ENCODE measurements at places on chromosomes 11 and 22.

DNA sequence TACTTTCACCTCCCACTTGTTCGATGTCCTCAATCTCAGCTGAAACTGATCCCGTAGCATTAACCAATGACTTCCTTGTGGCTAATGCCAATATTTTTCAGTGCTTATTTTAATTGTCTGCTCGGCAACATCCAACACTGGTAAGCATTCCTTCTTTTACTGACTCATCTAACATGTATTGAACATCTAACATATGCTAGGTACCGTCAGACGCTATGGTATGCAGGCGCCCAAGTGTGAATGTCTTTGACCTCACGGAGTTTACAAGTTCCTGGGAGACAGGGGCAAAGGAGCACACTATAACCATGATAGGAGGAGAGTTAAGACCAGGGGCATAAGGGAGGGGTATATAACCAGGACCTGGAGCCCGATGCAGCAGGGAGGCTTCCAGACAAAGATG lies 1.7 kb downstream of the BRMS1 start:
- no peak for DNase-seq

- DNase-seq, result no peak
Observed at GRCh38 chr11:119509282-119509841, 86.4 kb upstream of the THY1 start.

DNA sequence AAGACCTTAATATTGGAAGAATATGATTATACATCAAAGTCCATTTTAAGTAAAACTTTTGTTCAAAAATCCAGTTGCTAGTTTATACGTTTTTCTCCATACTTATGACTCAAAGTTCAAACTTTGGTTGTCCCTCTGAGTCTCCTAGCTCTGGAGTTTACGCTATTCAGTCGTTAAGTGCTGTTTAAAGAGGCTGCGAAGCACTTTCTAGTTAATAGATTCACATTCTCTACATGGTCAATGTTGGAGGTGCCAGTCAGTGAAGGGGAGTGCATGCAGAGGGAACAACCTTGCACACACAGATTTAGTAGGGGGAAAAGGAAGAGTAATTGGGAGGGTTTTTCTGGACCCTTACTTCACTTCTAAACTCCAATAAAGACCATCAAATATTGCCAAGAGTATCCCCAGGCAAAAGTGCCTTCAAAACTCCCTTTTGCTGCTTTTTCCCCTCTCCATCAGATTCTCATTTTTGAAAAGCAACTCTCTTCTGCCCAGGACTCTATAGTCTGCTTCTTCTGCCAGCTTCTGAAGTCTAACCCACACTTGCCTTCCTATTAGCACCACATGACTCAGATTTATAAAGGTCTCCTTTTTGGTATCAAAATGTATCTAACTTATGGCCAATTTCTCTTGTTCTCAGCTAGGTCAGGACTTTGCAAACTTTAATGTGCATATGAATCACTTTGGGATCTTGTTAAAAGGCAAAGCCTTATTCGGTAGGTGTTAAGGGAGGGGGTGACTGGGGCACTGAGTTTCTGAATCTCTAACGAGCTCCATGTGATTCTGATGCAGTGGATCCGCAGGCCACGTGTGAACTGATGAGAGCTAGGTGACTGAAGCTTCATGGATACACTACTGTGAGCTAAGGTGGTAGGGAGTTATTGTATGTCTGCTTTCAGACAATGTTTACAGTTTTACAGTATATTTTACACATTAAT lies 96.2 kb upstream of the MTMR2 start:
- no peak for DNase-seq

DNA sequence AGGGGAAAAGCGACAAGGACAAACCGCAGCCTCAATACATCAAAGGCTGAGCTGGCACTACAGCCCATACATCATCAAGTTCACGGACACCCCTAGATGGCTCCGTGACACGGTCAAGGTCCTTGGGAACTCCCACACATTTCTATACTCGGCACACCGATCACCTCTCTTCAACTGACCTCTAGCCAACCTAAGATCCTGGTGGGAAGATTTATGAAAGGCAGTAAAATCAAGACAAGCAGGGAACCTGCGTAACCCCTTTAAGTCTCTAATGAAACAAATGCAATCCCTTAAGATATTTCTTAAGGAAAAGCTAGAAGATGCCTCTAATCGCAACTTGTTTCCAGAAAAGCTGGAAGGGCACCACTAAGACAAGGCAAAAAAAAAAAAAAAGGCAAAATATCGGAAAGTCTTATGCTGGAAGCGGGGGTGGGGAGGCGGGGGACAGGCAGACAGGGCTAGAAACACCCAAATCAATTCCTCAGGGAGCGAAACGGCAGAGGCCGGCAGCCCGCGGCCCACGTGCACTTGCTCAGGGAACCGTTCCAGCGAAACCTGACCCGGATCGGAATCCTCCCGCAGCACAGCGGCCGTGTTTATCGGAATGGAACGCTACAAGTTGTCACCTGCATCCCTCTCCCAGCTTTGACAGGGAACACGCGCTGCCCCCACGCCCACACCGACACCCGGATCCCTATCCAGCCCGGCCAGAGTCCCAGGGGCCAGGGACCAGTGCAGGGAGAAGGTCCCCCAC lies 1.4 kb downstream of the ARHGAP20 start:
- DNase-seq, result no peak

DNA sequence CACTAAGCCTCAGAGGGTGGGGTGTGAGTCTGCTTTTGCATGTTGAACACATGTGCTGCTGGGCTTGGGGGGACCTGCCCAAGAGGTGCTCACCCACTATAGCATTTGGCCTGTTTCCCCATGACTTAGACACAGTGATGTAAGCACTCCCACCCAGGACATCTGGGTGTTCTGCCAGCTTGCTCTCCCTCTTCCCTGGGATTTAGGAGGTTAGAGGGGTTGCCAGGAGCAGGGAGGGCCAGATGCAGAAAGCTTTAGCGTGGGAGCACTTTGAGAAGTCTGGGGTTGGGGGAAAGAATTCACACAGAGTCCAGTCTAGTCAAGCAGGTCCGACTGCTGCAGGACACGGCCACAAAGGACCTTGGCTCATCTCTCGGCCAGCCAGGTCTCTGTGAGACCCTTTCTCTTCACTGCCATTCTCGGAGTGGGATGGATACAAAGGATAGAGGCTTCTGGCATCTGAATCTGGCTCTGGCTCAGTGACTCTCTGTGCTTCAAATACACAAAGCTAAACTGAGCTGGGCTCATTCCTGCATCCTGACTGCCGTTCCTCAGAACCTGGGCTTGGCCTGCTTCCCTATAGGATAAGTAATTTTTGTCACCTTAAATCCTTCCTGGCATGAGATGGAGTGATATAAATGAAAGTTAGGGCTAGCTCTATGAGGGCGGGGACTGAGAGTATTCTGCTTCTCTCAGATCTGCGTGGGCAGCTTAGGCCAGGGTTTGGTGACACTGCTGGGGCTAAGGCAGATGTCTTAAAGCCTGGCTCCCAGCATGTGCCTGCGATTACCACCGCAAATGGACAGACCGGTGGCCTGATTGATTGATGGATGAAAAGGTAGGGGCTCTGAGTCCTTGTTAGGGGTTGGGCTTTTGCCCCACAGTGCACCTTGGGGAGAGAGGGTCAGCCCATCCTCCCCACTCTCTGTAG lies 14.5 kb downstream of the USP2 start:
- no peak for DNase-seq

- no peak for DNase-seq
Observed at GRCh38 chr11:81840380-81840779, 893.3 kb downstream of the FAM181B start.

DNA sequence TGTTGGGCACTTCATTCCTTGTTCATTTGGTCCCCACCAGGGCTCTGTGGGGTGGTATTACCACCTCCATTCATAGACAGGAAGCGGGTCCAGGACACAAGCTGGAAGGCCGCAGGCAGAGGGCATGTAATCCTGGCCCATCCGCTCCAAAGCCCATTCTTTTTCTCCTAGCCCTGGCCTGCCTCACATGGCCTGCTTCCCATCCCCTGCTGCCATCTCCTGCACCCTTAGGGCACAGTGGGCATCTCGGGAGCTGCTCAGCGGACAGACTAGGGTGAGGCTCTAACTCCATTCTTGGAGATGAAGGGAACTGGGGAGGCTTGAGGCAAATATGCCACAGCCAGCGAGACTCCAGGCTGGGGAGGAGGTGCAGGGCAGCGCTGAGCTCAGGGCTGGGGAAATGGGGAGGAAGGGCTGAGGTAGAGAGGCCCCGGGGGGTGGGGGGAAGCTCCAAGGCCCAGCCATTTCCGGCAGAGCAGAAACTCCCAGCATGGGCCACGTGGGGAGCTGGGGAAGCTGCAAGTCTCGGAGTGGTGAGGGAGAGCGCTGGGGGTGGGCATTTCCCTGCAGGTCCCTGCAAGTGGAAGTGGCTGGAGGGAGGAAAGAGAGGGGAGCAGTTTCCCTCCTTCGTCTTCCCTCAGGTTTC lies 14.3 kb upstream of the BCL9L start:
- DNase-seq, result peak; percentile 63

GRCh38 chr11:132942611-132943356 lies 589.5 kb downstream of the OPCML start:
- DNase-seq, result no peak

GRCh38 chr11:41281131-41281742 lies 178.2 kb downstream of the LRRC4C start:
- DNase-seq, result no peak

DNA sequence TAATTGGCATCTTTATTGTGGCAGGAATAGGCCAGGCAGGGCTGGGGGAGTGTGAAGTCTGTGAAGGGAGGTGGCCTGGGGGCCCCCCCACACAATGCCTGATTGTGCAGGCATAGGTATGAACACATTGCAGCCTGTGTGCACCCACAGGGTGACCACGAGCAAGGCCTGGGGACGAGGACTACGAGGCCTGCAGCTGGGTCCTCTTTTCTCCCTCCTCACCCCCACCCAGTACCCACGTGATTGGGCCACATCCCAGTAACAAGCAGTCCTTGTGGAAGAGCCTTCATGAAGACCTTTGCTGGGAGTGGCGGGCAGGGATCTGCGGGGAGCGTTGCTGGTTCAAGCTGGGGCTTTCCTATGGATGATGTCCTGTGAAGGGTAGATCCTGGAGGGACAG lies 29.3 kb downstream of the ZBTB16 start:
- no peak for DNase-seq

DNA sequence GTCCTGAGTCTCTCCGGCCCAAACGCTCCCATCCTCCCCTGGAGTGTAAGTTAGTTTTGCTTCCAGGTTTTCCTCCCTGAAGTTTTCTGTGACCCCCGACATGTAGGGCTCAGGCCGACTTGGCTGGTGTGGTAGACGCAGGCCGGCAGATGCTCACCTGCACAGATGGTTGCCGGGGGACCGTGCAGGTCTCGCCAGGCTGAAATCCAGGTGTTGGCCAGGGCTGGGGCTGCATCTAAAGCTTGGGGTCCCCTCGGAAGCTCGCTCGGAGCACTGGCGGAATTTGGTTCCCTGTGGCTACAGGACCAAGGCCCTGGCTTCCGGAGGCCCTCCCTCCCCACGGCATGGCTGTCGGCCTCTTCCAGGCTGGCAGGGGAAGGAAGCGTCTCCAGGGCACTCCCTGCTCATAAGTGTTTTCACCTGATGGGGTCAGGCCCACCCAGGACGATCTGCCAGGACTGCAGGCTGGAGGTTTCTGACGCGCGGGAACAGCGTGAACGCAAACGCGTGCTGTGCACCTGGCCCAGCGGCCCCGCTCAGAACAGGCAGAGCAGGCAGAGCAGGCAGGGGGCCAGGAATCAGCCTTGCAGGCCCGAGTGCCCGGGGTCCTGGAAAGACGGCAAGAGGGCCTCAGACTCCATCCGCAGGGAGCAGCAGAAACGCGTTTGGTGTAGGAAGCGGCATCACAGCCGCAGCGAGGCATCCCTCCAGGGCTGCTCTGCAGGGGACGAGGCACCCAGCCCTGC lies 258.2 kb downstream of the BRD1 start:
- no peak for DNase-seq

DNA sequence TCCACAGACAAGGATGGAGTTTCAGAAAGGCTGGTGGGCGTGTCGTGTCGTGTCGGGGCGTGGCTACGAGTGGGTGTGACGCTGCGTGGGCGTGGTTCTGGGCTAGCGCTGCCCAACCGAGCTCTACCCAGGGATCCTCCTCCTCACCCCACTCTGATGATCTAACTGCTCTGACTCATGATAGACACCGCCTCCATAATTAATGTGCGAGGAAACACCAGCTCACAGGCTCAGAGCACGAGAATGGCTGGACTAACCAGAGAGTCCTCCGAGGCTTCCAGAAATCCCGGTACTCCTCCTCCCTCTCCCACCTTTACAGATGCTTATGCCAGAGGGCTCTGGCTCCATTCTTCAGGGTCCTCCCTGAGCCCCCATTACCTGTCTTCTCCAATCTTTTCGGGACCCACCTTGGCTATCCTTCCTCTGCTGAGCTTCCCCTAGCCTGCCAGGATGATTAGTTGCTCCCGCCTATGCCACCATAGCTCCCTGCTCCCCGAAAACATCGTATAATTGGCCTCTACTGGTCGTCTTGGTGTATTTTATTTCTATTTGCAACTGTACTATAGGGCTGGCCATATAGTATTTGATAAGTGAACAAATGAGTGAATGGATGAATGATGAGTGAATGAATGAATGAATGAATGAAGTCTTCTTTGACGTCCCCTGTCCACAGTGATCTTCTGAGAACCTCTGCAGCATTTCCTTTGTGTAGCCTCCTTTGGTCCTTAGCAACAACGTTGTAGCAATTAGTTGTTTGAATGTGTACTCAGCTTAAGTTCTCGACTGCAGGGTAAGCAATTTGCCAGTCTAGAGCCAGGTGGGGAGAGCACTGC lies 21.7 kb downstream of the TMPRSS13 start:
- DNase-seq, result peak; percentile 88

GRCh38 chr11:126140201-126140925 lies 71.1 kb downstream of the RPUSD4 start:
- no peak for DNase-seq

DNA sequence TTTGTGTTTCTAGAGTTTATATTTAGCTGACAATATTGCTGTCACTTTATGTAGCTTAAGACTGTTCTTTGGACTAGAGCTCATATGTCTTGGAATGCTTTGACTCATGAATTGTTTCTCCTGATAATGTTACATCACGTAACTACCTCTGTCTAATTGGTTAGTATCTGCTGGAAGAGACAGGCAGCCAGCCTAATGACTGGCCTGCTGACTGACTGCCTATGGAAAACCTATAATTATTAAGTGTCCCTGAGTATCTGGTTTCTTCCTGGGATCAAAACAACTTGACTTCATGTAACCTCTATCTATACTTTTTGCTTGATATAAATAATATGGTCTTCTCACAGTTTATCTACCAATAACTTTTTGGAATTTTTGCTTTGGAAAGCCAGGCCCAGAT lies 9.4 kb downstream of the SOX6 start:
- DNase-seq, result no peak

DNA sequence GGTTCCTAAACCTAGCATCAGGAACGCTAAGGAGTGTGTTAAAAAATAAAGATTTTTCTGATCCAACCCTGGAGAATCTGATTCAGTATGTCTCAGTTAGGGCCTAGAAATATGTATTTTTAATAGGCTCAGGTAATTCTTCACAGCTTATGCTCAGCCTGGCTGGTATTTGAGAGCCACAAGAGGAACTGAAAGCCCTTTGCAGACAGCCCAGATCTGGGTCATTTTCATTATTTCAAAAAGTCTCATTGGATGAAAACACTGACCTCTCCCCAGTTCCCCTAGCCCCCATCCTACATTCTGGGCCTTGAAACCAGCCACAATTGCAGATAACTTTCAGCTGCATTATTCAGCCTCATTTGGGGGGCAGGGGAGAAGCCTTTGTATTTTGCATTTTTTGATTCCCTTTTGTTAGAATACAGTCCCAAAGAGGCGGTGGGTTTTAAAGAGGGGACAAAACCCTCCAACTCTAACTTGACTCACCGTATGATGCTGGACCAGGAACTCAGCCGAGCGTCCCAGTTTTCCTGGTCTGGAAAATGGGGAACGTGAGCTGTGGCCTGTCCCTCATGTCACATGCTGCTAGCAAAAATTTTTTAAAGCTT lies 66.0 kb upstream of the LARGE1 start:
- DNase-seq, result no peak

GRCh38 chr11:109433753-109434256 lies 11.8 kb downstream of the C11orf87 start:
- DNase-seq, result no peak

All from Jurkat, Clone E6-1 (cell line).